ENCODE measurements at places on chromosomes 5 and 9. TPM values are rescaled to one million over a fixed set of nuclear protein-coding genes. Genes with fewer than 3 reads are reported as not detected.

DNA sequence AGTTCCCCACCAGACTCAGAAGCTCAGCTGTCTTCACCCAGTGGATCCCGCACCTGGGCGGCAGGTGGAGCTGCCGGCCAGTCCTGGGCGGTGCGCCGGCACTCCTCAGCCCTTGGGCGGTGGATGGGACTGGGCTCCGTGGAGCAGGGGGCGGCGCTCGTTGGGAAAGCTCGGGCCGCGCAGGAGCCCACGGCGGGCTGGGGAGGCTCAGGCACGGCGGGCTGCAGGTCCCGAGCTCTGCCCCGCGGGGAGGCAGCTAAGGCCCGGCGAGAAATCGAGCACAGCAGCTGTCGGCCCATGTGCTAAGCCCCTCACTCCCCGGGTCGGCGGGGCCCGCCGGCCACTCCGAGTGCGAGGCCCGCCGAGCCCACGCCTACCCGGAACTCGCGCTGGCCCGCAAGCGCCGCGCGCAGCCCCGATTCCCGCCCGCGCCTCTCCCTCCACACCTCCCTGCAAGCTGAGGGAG, 560.0 kb downstream of the BRINP1 start:
- DNase-seq: no peak

GRCh38 chr5:169939731-169940130, 40.6 kb downstream of the INSYN2B start:
- DNase-seq: no peak

DNA sequence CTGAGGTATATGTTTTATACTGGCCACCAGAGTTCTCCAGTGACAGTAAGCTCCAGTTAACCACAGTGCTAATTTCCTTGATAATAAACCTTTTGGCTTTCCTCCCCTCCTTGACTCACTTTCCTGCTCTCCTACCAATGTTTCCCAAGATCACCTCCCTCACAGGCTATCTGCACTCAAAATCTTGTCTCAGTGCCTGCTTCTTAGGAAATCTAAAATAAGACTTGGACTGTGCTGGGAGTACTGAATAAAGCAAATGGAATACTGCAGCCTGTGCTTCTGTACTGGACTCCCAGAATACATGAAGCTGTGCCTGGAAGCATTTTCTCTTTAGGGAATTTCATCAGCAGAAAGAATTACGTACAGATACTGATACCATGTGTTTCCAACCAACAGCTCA, 1.7 kb upstream of the DCP2 start:
- DNase-seq: no peak

WDR38 gene
- not detected for total RNA-seq

BSPRY gene
- 22.7 TPM for total RNA-seq

GPR151 gene
- not detected for total RNA-seq

GRCh38 chr9:82031538-82032280, 43.1 kb downstream of the SPATA31D1 start:
- peak; percentile 28 for DNase-seq

DOCK2 gene
- 0.89 TPM for total RNA-seq

DNA sequence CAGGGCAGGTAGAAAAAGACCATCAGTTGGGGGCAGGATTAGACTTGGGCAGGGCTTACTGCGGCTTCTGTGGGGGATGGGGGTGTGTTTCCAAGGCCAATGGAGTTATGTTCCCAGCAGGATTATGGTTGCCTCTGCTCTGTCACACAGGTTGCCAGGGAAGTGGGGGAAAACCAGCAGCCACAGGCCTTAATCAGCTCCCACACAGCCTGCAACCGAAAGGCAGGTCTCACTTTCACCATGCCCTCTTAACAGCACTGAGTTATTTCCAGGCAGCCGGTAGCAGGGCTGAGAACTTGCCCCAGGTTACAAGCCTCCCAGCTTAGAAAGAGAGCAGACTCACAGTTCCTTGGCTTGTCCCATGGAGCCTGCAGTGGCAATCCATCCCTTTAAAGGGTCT, 205.5 kb downstream of the FGF10 start:
- DNase-seq: no peak

- DNase-seq: no peak
Observed at GRCh38 chr9:93391898-93392297, 59.6 kb upstream of the FAM120A start.

- DNase-seq: no peak
Observed at GRCh38 chr5:154628685-154629084, 126.5 kb upstream of the LARP1 start.

OSMR gene
- 46.0 TPM for total RNA-seq

MYMK gene
- not detected for total RNA-seq

UNC13B gene
- total RNA-seq: 17.6 TPM

GRCh38 chr9:24189986-24190385, 355.7 kb downstream of the IZUMO3 start:
- no peak for DNase-seq

PCDHB5 gene
- not detected for total RNA-seq

- DNase-seq: no peak
Observed at GRCh38 chr5:16585041-16585667, 31.6 kb downstream of the RETREG1 start.

GRCh38 chr5:178149199-178149932, 4.3 kb downstream of the NHP2 start:
- DNase-seq: no peak

RPL7A gene
- total RNA-seq: 2,837 TPM

- DNase-seq: no peak
Observed at GRCh38 chr5:97967292-97967691, 784.2 kb upstream of the RIOK2 start.

DNA sequence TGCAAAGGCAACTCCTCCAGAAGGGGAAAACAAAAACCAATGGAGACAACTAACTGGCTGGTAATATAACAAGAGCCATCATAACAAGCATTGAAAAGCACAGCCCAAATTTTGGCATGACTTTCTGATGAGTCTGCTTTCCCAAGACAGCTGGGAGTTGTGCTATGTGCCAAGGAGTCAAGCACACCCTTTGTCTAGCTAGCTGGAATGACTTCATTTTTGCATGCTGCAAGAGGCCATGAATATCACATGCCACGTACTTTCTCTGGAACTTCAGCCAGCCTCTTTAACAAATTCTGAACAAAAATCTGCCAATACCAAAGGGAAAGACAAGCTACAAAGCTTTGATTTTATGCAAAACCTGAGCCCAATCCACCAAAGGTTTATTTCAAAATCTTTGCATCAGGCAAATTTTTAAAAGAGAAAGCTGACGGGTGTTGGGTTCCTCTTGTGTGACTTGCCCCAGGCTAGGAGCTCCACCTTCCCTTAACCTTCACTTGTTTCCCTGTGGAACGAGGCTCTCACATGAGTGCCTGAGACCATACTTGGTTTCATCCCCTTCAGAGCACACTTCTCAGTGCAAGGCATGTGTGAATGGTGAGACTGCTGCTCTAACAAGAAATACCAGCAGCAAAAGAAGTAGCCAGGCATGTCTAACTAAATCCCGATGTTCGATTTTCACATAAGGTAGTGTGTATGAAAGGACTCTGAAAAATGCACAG, 47.3 kb downstream of the S1PR3 start:
- no peak for DNase-seq

ALDH7A1 gene
- 93.2 TPM for total RNA-seq

DNA sequence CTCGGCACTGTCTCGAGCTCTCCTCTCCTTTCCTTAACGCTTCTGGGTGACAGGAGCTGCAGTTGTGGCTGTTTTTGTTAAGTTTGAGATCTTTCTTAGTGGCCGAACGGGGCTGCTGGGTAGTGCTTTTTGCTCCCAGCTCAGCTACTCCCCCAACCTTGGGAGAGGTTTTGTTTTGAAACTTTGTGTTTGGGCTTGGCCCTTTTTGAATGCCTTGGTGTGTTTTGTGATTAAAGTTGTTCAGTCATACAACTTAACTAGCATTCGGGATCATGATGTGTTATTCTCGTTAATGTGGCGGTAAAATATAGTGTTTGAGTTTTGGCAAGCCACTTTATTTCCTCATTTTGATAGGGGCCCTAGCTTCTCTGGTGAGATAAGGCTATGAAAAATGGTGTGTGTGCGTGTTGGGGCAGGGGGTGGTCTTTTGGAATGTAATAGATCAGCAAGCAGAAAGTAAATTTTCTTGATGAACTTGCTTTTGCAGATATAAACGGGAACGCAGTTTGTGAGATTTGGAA, 1.1 kb downstream of the KDM3B start:
- DNase-seq: no peak

DNA sequence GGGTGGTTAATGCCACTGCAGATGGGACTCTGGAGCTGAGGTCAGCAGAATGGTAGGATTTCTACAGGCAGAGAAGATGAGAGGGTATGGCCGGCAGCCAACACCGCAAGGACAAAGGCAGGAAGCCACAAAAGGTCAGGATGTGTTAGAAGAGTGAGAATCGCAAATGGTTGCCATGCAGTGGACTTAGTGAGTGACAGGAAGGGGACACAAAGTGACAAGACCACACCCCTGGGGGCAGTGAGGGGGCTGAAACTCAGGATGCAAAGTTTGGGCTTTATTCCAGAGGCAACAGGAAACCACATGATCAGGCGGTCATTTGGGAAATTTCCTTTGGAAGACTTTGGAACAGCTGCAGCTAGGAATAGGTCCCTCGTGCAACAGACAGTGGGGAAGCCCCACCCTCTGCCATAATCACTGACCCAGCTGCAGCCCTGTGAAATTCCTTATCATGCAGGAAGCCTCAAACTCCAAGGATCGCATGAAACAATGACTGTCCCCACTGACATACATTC, 14.2 kb upstream of the CCDC180 start:
- DNase-seq: no peak

GOLGA2 gene
- total RNA-seq: 67.0 TPM

GRCh38 chr9:224026-224425, 9.4 kb downstream of the DOCK8 start:
- no peak for DNase-seq

DNA sequence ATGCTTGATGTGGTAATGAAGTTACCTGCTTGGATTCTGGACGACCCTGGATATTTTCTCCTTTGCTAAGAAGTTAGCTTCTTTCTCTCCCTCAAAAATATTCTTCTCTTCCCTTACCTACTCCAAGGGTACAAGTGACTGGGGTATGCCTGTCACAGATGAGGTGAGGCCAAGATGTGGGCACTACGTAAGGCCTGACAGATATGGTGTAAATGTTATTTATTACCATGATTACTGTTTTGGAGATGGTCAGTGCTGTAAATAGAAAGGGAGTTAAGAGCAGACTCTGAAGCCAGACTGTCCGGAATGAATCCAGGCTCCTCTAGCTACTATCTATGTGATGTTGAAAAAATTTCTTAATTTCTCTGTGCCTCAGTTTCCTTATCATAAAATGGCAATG, 1.1 kb upstream of the KIAA1958 start:
- DNase-seq: no peak

DNA sequence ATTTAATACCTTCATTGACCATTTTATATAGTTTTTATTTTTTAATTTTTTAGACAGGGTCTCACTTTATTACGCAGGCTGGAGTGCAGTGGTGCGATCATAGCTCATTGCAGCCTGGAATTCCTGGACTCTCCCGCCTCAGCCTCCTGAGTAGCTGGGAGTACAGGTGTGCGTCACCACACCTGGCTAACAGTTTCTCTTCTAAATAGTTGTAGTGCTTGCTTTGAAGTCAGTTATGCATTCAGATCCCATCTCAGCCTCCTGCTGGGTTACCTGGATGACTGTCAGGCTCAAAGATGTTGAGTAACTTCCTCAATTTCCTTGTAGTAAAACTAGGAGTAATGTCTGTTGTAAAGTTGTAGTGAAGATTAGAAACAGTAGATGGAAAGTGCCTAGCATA, 21.4 kb downstream of the SNX18 start:
- no peak for DNase-seq

DNA sequence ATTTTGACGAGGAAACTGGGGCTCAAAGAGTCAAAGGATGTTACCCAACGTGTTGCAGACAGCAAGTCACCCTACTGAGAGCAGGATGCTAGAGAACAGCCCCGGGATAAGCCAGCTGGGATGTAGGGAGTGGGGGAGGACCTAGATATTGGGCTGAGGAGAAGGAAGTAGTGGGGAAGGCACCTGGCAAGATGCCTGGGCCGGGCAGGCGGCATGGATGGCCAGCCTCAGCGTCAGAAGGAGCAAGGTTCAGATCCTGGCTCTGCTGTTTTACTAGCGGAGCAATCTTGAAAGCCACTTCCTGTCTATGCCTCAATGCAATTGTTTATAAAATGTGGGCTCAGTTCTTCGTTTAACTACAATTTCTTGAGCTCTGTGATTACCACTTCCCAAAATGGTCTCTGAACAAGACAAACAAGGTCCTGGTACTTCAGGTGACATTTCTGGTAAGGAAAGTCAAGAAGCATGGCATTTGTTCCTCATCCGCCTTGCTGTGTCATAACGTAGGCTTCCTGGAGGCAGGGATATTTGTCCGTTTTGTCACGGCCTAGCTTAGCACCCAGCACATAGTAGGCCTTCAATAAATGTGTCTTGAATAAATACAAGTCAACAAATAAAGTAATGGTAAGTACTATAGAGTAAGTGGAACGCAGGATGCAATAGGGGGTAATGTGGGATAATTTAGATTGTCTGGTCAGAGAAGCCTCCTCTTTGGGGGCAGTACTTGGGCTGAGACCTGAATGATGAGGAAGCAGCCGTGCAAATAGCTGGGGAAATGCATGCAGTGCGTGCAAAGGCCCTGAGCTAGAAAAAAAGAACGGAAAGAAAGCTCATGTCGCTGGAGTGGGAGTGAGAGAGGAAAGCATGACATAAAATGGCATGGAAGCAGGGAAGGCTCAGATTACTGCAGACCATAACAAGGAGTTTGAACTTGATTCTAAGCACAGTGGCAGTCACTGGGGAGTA, 70.5 kb downstream of the SMIM23 start:
- DNase-seq: no peak

DNA sequence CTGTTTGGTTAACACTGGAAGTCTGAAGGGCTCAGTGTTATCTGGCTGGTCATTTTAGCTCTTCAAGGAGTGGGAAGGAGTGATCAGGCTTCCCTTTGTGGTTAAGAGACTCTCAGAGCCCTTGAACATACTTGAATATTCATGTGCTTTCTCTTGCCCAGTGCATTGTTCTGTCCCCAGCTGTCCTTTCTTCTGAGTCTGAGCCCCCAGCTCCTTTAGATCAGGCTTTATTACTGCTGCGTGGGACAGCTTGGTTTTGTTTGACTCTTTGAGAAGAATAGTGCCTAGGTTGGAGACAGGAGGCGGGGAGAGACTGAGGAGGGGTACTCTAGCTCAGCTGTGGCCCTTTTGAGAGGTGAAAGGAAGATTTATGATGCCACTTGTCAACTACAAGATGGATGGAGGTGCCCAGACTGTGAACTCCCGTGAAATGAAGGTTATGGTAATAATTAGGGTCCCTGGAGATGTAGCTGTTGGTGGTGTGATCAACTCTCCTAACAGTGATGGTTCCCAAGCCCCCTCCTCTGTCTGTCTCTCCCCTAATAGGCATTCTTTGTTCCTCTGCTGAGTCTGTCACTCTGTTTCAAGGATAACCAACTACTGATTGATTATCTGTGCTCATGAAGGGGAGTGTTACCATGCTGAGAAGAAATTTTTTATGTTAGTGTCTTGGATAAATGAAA, 83.1 kb upstream of the GLRA1 start:
- DNase-seq: no peak
